ENCODE measurements at places on chromosomes 2 and 18.

- DNase-seq, result no peak
Observed at GRCh38 chr2:28030600-28030999, 140.1 kb downstream of the BABAM2 start.

GRCh38 chr18:50128506-50129271, 66.3 kb downstream of the MYO5B start:
- DNase-seq, result no peak

DNA sequence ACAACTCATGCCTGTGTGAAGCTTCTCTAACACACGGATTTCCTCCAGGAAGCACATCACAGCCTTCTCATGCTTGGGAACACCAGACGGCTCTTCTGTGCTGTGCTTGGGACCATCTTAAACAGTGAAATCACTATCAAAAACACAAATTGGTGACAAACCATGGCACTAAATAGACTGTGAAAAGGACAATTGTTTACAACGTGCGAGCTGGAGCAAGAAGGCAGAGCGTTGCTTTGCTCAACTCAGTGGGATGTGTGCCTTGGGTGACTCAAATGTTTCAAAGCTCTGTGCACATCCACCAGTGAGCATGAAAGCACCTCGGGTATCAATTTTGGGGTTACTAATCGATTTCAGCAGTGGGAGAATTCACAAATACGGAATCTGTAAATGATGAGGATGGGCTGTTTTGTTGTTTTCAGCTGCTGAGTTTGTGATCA, 182.4 kb upstream of the ARL4C start:
- no peak for DNase-seq

DNA sequence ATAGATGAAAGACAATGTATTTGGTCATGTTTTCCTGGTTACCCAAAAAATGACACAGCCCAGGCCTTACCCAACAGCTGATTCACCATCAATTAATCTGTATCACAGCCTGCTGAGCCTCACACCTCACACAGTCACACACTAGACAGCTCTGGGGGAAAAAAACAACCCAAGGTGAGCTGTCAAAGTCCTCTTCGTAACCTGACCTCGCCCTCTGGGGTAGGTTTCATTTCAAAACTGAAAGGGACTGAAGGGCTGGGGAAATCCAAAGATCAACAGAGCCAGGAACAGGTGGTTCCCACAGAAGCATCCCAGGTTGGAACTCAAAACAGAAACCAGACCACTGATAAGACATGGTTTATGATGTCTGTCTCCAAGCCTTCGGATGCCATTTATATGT, 18.2 kb upstream of the PCBP1 start:
- DNase-seq, result no peak

GRCh38 chr2:241258505-241259280, 56.8 kb downstream of the HDLBP start:
- no peak for DNase-seq

GRCh38 chr18:48600456-48601090, 61.7 kb downstream of the CTIF start:
- peak; percentile 63 for DNase-seq

DNA sequence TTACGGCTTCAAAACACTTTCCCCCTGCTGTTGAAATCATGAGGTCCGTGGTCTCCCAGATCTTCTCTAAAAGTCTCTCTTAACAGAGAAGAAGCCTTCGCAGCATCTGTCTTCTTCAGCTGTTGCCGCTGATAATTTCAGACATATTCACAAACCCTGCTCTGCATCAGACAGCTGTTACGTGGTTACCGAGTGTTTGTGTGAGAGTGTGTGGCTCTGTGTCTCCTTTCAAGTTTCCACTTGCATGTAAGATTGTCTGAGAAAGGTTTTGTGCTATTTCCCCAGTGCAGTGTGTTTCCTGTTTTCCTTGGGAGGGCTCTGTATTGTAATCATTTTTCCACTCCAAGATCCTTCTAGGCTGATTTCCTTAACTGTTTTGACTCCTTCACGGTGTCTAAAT, 32.8 kb downstream of the MAIP1 start:
- peak; percentile 29 for DNase-seq

- no peak for DNase-seq
Observed at GRCh38 chr18:57772387-57772799, 30.7 kb downstream of the ATP8B1 start.

GRCh38 chr18:35030277-35030989, 10.8 kb upstream of the MAPRE2 start:
- no peak for DNase-seq

Measured in fibroblast of upper back skin (primary cell).